NCI-H187 (cell line): ENCODE measurements at places on chromosomes 13 and 19.

DNA sequence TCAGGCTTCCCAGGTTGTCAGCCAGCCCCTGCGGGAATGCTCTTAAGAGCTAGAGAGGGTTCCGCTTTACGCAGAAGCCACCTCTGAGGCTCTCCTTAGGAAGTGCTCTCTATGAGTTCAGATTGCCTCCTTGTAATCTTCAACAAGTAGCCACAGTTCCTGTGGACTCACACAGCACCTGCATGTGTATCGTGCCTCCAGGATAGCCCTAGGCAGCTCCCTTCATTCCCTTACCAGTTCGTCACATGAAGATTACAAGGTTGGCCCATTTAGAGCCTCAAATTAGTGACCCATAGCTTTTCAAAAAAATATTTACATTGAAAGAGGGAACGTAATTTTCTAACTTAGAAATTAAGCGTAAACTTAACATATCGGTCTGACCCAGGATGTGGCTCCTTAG, 284.3 kb downstream of the MTUS2 start:
- no peak for DNase-seq

GRCh38 chr19:43332058-43332922, 21.2 kb upstream of the CD177 start:
- no peak for DNase-seq

DNA sequence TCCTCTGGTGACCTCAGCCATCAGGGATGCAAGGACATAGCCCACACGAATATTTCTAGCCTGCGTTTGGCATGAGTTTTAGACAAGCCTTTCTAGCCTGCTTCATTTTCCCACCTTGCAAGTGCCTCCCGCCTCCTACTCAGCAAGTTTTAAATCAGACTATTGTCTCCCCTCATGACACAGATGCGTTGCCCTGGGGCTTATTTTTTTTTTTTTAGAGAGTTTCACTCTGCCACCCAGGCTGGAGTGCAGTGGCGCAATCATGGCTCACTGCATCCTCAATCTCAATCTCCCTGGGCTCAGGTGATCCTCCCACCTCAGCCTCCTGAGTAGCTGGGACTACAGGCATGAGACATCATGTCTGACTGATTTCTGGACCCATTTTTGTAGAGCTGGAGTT, 14.6 kb downstream of the GJB2 start:
- DNase-seq = no peak

DNA sequence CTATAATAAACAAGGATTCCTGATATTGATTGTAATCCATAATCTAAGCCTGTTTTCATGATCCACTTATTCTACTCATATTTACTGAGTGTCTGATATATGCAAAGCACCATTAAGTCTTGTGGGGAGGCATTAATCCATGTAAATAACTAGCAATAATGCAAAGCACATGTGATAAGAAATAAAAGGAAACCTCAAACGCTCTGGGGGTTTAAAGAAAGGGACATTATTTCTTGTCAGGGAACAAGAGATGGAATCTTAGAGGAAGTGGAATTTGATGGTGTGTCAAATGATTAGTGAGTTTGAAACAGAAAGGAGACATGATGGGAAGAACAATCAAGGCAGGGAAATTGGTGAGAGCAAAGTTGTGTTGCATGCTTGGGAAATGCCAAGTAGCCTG, 57.4 kb upstream of the FLT1 start:
- no peak for DNase-seq

DNA sequence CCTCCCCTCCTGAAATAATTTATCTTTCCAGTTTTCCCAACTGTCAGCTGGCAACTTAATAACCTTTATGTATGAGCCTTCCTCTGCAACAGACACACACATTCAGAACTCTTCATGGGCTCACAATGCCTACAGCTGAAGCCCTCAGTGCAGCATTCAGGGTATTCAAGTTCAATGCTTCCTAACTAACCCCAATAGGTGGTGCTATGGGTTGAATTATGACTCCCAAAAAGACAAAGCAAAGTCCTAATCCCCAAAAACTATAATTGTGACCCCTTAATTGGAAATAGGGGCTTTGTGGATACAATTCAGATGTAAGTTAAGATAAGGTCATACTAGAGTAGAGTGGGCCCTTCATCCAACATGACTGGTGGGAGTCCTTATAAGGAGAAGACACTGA, 202.2 kb downstream of the SUCLA2 start:
- DNase-seq = no peak

GRCh38 chr13:47220453-47221140, 323.7 kb upstream of the HTR2A start:
- DNase-seq = no peak

- no peak for DNase-seq
These were observed 264.5 kb downstream of the KCTD12 start for GRCh38 chr13:76621705-76622104.

DNA sequence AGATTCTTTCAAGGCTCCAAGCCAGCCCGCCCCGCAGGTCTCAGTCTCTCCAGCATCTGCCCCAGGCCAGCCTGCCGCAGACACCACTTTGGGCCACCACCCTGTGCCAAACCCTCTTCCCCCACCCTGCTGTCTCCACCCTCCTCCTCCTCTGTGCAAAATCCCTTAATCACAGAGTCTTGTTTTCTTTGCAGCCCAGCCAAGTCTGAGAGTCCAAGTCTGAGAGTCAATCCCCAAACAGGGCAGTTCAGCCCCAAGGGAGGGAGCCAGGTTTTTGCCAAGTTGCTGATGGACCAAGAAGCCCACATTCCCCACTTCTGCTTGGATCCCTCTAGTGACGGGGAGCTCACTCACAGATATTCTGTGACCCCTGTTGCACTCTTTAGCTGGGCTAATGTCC, 3.1 kb downstream of the ADAMTS10 start:
- DNase-seq = no peak

DNA sequence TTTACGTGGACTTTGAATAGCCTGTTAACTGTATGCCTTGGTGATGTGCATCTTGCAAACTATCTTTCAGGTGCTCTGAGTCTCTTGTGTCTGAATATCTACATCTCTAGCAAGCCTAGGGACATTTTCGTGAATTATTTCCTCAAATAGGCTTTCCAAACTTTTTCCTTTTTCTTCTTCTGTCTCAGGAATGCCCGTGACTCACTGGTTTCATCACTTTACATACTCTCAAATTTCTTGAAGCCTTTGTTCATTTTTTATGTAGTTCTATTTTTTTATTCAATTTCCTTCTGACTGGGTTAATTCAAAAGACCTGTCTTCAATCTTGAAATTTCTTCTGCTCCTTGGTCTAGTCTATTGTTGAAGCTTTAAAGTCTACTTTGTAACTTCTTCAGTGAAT, 332.2 kb downstream of the OXGR1 start:
- DNase-seq = no peak
